Thyroid gland (tissue), 4 donors: ENCODE measurements at places on chromosomes 1 and 21. TPM values are rescaled to one million over a fixed set of nuclear protein-coding genes. Genes with fewer than 3 reads are reported as not detected.

DNA sequence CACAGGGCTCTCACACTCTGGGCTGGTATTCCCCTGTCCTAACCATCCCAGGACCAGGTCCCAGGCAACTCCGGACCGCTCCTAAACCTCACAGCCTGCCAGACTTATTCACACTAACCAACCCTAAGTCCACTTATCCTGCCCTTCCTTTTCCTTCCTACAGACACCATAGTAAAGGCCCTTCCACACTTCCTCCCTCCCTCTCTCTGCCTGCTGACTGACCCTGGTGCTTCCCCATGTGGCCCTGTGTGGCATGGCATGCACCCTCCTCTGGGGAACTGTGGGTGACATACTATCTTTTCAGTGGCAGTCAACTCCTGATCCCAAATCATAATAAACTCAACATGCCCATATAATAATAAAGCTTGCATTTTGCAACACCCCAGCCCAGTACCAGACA is 155.1 kb upstream of the DNAH14 start:
- H3K36me3 ChIP-seq = no peaks in the 10 kb centered on the region
- no peaks in the 10 kb centered on the region for H3K27me3 ChIP-seq
- no peak overlapping the region for H3K27ac ChIP-seq
- DNase-seq = no peak
- no peaks in the 10 kb centered on the region for H3K4me1 ChIP-seq

DNA sequence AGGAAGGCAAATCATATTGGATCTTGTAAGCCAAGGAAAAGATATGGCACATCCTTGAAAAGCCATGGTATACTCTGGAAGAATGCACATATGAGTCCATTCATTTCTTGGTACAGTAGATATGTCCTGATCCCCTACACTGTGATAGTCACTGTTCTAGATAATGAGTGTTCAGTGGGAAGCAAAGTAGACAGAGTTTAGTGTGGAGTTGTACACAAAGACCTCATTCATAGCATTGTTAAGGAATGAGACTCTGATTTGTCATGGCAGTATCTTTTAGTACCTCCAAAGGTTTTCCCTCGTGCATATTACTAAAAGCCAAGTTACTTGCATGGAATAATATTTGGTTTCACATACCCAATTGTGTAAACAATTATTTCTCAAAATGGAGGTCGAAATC is 204.7 kb downstream of the NFIA start:
- H3K36me3 ChIP-seq = no peaks in the 10 kb centered on the region
- H3K4me1 ChIP-seq = peaks cover 26% of the 10 kb centered on the region
- peak overlapping the region; percentile 61 for H3K27ac ChIP-seq
- H3K4me3 ChIP-seq = no peak overlapping the region
- H3K27me3 ChIP-seq = no peaks in the 10 kb centered on the region

DNA sequence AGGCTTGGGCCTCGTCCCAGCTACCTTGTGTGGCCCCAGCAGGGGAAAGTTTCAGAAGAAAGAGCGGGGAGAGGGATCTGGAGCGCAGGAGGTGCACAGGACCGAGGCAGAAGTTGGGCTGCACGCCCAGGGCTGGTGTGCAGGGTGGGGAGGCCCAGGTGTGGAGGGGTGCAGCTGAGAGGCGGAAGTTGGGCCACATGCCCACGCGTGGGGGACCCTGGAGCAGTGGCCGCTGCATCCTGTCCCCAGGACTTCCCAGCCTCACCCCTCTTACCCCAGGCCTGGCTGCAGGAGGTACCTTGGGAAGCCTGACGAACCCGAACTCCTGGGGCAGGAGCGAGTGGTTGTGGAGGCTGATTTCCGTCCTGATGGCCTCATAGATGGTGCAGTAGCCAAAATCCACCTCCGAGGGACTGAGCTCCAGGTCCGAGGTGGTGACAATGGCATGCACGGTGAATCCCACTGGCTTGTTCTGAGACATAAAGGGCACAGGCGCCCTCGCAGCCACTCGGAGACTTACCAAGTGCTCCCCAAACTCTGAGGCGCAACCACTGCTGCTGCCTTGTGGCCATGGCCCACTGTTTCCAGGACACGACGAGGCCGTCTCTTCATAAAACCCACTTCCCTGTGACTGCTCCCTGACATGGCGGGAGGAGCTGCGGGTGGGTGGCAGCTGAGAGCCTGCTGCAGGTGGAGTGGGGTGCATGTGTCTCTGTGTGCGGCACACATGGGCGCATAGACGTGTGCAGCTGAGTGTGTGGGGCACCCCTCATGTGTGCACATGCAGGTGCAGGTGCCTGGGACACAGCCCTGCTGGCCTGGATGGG is 20.4 kb upstream of the TMEM52 start:
- no peak overlapping the region for H3K4me3 ChIP-seq
- DNase-seq = no peak
- no peaks in the 10 kb centered on the region for H3K27me3 ChIP-seq
- H3K36me3 ChIP-seq = no peaks in the 10 kb centered on the region
- H3K4me1 ChIP-seq = peaks cover 6% of the 10 kb centered on the region

DNA sequence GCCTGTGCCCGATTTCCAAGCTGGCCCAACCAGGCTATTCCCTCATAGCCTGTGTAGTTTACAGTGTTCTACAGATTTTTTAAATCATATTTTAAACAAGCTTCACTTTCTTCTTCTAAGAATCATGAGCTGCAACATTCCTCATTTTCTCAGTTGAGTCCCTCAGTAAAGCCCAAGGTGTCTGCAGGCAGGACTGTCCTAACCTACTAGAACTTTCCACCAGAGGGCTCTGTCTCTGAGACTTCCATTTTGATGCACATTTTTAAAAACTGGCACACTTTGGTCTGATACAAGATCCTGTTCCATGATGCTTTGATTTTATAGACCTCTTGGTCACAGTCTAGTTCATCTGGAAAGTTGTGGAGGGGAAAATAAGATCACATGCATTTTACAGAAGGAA is 21.6 kb upstream of the SLAMF6 start:
- no peak overlapping the region for H3K27ac ChIP-seq
- H3K36me3 ChIP-seq = no peaks in the 10 kb centered on the region
- H3K4me1 ChIP-seq = no peaks in the 10 kb centered on the region
- H3K4me3 ChIP-seq = no peak overlapping the region

DNA sequence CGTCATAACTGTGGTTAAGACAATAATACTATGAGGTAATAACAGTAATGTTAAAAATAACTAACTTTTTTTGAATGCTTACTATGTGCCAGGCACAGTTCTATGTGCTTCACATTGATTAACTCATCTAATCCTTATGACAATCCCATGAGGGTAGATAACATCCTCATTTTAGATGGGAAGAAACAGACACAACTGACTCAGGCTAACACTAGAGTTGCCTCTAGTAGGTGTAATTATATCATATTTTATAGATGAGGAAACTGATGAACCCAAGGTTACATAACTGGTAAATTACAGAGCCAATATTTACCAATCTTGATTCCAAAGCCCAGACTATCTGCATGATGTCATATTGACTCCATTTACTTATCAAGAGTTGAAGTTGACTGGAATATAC is 23.5 kb downstream of the SERPINC1 start:
- H3K27ac ChIP-seq = no peak overlapping the region
- H3K4me1 ChIP-seq = no peaks in the 10 kb centered on the region
- H3K36me3 ChIP-seq = no peaks in the 10 kb centered on the region
- H3K27me3 ChIP-seq = no peaks in the 10 kb centered on the region

GRCh38 chr21:38533887-38534286 is 35.6 kb upstream of the ERG start:
- H3K27me3 ChIP-seq = no peaks in the 10 kb centered on the region
- no peak overlapping the region for H3K27ac ChIP-seq
- H3K4me1 ChIP-seq = no peaks in the 10 kb centered on the region

GRCh38 chr1:207651583-207651982 is 6.7 kb downstream of the CR1L start:
- no peak overlapping the region for H3K27ac ChIP-seq
- H3K4me1 ChIP-seq = no peaks in the 10 kb centered on the region
- H3K27me3 ChIP-seq = no peaks in the 10 kb centered on the region
- no peak for DNase-seq
- H3K4me3 ChIP-seq = no peak overlapping the region
- no peaks in the 10 kb centered on the region for H3K36me3 ChIP-seq

GRCh38 chr1:13781907-13782633 is 82.1 kb downstream of the PRDM2 start:
- peaks cover 19% of the 10 kb centered on the region for H3K4me1 ChIP-seq
- H3K27ac ChIP-seq = peak overlapping the region; percentile 41
- H3K36me3 ChIP-seq = peaks cover 27% of the 10 kb centered on the region
- H3K4me3 ChIP-seq = no peak overlapping the region
- no peak for DNase-seq
- H3K27me3 ChIP-seq = no peaks in the 10 kb centered on the region

GRCh38 chr1:20492751-20493150 is 6.7 kb upstream of the CAMK2N1 start:
- no peak for DNase-seq
- H3K36me3 ChIP-seq = no peaks in the 10 kb centered on the region
- no peak overlapping the region for H3K27ac ChIP-seq
- no peak overlapping the region for H3K4me3 ChIP-seq

- no peak overlapping the region for H3K27ac ChIP-seq
- peak; percentile 57 for DNase-seq
- no peak overlapping the region for H3K4me3 ChIP-seq
- no peaks in the 10 kb centered on the region for H3K27me3 ChIP-seq
- no peaks in the 10 kb centered on the region for H3K36me3 ChIP-seq
These were observed 41.6 kb downstream of the LAMC2 start for GRCh38 chr1:183227422-183228346.

- peaks cover 13% of the 10 kb centered on the region for H3K27me3 ChIP-seq
- H3K4me1 ChIP-seq = no peaks in the 10 kb centered on the region
- H3K27ac ChIP-seq = no peak overlapping the region
- no peak overlapping the region for H3K4me3 ChIP-seq
- no peak for DNase-seq
These were observed 12.7 kb downstream of the EPHA10 start for GRCh38 chr1:37752213-37752582.

DNA sequence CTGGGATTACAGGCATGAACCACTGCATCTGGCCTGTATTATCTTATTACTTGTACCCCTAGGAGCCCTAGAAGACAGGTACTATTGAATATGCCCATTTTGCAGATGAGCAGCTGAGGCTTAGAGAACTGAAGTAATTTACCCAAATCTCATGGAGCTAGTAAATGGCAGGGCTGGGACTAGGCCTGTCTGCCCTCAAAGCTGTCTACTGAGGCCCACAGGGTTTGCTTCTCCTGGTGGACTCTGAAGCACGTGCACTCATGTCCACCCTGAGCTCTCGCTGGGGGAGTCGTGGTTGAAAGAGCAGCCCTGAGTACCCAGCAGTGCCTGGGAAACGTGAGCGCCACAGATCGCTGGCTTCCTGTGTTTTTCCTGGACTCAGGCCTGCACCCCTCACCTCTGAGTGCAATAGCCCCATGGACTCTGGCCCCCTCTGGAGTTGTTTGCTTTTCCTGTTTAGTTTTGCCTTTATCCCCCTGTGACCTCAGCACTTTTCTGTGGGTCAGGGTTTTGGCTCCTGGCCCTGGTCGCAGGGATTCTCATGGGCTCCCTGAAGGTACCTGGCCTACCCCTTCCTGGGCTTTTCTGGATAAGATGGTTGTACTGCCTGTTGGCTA is 52.4 kb downstream of the ARHGEF10L start:
- H3K4me3 ChIP-seq = no peak overlapping the region
- no peaks in the 10 kb centered on the region for H3K27me3 ChIP-seq
- H3K4me1 ChIP-seq = peaks cover 98% of the 10 kb centered on the region
- DNase-seq = peak; percentile 94
- peak overlapping the region; percentile 92 for H3K27ac ChIP-seq

DNA sequence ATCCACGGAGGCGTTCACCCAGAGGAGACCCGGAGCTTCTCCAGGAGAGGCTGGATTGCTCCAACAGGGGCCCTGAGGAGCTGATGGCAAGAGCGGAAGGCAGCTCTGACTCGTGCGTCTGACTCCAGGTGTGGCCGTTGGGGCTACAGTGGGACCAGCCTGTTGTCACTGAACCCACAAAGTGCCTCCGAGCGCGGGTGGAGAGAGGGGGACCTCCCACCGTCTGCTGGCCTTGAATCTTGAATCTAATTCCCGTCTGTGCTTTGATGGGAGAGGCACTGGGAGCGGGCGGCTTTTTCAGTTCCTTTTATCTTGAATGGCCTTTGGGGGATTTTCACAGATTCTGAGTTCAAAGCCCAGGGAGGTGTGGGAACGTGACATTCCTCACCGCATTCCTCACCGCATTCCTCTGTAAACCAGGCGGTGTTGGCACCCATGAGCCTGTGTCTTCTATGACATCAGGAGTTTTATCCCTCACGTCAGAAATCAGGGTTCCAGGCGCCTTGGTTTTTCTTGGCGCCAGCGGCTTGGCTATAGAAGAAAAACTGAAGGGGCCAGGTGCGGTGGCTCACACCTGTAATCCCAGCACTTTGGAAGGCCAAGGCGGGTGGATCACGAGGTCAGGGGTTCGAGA is 39.2 kb upstream of the COL18A1 start:
- H3K27ac ChIP-seq = peak overlapping the region; percentile 97
- no peak overlapping the region for H3K4me3 ChIP-seq
- no peaks in the 10 kb centered on the region for H3K4me1 ChIP-seq
- H3K36me3 ChIP-seq = no peaks in the 10 kb centered on the region
- no peak for DNase-seq

DNA sequence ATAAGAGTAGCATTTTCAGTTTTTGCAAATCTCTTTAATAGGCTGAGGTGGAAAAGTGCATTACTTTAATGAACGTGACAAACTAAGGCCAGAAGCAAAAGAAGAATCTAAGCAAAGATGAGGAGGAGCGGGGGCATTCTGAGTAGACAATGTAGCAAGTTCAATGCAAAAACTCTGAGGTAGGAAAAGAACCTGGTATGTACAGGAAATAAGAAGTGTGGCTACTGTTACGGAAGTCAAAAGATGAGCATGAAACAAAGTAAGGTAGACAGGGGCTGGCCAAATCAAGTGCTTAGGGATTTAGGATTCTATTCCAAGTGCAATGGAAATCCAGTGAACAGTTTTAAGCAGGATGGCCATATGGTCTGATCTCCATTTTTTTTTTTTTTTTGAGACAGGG is 63.7 kb downstream of the TOR3A start:
- no peaks in the 10 kb centered on the region for H3K27me3 ChIP-seq
- H3K4me3 ChIP-seq = no peak overlapping the region
- H3K27ac ChIP-seq = no peak overlapping the region
- H3K4me1 ChIP-seq = no peaks in the 10 kb centered on the region
- H3K36me3 ChIP-seq = no peaks in the 10 kb centered on the region

Gene TMEM52
- not detected for total RNA-seq

Gene FCRL1
- not detected for total RNA-seq

Gene SMCP
- total RNA-seq = not detected

Gene TLCD4
- total RNA-seq = 30.6 TPM
